Stimulated activated CD8-positive, alpha-beta memory T cell treated with anti-CD3 and anti-CD28 coated beads, Interleukin-4, amount 100 ng/mL, for 24 hours (primary cell): ENCODE measurements at places on chromosomes 1 and 21.
A peak's percentile ranks its signal among the peaks of the same experiment; 100 is the strongest.

- peak; percentile 5 for DNase-seq
These were observed 62.5 kb downstream of the UBIAD1 start for GRCh38 chr1:11335417-11336056.

DNA sequence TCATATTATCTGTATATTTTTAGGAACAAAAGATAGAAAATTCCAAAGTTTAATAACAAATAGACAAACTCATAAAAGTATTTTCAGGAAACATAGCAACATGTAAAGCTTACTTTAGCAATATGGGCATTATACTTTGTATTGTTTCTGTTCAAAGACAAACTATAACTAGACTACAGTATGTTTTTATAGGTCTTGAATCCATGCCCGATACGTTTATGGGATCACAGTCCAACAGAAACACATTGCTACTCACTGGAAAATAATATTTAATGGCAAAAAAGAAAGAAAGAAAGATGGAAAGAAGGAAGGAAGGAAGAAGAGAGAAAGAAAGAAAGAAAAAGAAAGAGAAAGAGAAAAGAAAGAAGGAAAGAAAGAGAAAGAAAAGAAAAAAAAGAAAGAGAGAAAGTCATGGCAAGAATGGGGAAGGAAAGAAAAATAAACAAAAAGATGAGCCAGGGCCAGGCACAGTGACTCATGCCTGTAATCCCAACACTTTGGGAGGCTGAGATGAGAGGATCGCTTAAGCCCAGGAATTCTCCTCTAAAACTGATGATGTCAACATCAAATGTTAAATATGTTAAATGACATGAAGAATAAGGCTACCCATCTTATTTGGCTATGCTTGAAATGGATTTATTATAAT, 32.7 kb downstream of the TM2D1 start:
- DNase-seq = no peak

DNA sequence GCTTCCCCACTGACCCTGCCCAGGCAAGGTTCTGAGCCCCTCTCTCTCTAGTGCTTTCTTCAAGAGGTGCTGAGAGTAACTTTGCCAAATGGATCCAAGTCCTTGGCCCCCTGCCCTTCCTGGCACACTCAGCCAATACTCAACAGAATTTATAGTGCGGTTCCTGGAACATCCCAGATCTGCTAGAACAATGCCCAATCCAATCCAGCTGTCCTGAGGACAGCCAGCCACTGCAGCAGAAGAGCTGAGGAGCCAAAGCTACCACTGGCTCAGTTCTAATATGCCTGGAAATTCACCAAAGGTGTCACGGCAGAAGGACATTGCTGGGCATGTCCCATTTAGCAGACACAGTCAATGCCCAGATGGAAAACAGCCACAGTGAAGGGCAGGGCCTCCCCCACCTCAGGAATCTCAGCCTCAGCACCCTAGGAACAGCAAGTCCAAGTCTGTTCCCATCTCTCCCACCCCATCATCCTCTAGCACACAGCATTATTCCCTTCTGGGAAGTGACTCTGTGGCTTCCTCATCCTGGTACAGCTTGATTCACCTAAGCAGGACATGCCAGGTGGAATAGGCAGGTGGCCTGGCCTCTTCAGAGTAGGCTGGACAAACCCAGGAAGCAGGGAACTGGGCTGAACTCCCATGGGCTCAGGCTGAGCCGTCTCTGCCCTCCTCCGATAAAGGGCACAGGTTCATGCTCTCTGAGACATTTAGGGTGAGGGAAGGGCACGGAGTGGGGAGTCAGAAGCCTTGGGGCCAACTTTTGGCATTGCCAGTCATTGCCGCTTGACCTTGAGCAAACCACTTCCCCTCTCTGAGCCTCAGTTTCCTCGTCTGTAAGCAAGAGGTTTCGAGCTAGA, 24.6 kb downstream of the PMVK start:
- DNase-seq = no peak

- DNase-seq = no peak
These were observed 6.2 kb downstream of the SLC2A1 start for GRCh38 chr1:42952303-42953001.

DNA sequence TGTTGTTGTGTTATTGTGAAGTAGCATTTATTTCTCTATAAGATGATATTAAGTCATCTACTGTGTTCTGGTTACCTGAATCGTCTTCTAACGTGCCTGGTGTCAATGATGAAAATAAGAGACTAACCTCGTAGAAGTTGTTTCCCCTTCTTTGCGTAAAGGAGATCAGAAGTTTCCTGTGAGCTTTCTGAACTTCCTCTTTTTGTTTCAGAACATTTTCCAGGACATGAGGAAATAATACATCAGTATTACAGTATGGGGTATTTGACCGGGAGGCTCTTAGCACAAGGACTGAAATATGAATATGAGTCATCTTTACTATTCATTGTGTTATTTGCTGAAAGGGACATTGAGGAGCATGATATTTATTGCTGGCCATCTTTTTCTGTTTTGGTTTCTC, 1.3 kb downstream of the ST6GALNAC3 start:
- DNase-seq = no peak

GRCh38 chr1:220457957-220458609, 69.9 kb upstream of the MARK1 start:
- DNase-seq = no peak

DNA sequence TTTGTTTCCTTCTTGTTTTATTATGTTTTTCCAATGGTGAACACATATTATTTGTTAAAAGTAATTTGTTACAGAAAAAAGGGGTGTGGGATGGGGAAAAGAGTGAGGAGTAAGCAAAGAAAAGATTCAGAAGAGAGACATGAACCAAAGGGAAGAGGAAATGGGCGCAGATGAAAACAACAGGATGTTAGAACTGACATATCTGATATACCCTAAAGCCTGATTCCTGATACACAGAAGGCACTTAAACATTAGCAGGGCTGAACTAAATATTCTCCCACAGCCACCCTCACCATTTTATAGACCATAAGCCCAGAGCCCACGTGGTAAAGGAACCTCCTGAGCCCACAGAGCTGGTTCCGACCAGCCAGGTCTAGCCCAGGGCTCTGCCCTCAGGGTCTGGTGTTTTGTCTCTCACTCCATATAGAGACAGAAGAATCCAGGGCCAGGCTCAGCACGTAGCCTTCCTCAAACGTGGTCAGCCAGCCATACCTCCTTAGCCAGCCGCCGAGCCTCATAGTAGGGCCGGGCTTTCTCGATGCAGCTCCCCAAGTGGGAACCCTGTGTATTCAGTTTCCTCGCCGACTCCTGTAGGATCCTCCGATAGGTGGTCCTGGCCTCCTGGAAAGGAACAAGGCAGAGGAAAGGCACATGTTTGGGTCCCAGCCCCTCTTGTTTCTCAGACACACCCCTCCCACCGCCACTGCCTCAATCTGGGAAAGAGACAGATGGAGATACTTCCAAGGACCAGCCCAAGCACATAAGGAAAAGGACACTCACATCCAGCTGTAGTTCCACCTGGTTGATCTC, 9.5 kb downstream of the SH3BP5L start:
- no peak for DNase-seq

GRCh38 chr1:72438270-72438669, 155.9 kb upstream of the NEGR1 start:
- no peak for DNase-seq

DNA sequence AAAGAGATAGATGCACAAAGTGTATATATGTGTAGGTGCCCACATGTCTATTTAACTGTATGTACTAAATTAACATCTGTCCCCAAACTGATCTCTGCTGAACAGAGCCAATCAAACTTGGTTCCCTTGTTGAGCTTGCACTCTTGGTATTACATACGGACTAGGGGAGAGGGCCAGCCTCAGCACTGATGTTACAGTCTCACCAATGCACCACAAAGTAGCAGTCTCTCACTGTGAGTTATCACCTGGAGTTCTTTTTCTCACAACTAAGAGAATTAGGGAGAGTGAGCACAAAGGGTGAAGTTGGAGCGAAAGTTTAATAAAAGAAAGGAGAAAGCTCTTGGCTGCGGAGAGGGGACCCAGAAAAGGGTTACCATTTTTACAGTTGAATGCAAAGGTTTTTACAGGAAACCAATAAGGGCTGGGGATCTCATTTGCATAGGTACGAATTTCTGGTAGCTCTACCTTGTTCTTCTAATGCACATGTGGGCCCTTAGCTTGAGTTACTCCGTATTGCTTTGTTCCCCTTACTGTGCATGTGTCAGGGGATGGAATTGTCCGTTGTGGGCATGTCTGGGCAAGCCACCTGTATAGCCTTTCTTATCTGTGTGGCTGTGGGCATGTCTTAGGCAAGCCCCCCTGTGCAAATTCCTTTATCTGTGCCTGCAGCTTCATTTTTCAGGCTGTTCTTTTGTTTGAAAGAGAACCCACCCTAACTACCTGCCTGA, 13.3 kb upstream of the CHI3L2 start:
- no peak for DNase-seq

GRCh38 chr1:35442734-35443133, 114.5 kb downstream of the KIAA0319L start:
- peak; percentile 16 for DNase-seq

DNA sequence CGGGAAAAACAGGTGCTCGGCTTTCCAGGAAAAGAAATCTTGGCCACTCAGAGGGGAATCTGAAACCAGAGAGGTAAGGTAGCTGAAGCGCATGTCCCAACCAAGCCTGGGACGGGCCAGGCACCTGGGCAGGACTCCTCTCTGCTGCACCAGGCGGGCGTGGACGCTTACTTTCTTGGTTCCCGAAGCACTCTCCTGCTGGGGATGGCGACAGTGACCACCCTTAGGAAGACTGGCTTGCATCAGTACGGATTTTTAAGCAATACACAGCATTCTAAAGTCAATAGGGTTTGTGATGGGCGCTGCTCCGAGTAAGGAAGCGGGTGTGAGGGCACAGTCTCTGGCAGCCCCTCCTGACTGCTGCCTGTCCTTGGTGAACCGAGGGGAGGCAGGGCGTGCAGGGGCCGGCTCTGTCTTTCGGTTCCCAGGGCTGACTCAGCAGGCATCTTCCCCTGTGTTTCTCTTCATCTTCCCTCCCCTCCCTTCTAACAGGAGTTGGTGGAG, 74.9 kb upstream of the ANGPTL1 start:
- DNase-seq = no peak

- no peak for DNase-seq
These were observed 9.2 kb downstream of the FCMR start for GRCh38 chr1:206912445-206913095.

DNA sequence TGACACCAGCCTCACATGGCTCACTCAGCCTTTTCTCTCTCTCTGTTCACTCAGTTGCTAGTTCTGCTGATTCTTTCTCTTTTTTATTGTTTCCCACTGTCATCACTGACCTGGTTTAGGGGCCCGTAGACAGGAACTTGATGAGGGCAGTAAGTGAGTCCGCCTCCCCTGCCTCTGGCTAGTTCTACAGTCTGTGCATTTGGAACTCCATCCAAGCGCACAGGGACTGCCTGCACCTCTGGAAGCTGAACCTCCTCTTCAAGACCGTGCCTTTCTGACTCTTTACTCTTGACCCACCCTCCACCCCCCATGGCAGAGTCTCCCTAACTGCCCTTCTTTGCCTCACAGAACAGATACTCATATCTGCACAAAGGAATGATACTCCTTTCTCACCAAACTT, 4.2 kb downstream of the TENT5C start:
- DNase-seq = no peak

GRCh38 chr1:25757846-25758185, 42.2 kb upstream of the SELENON start:
- no peak for DNase-seq

DNA sequence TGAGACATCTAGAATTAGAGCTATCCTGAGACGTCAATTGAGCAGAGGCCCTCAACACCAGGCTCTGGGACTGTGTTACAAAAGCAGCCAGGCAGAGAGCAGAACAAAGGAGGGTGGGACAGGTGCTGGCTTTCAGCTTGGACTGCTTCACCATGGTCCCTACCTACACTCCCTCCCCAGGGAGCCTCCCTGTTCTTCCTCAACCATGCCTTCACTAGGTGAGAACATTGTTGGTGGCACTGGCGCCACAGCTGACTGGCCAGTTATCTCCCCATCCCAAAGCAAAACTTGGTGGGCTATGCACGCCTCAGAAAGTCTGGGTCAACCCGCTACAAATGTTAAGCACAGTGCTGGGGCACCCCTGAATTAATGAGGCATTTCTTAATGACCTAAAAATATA, 87.8 kb downstream of the NMNAT2 start:
- DNase-seq = no peak
